Left ventricle myocardium superior (tissue), 1 donor: ENCODE measurements at places on chromosomes 2 and 18.

DNA sequence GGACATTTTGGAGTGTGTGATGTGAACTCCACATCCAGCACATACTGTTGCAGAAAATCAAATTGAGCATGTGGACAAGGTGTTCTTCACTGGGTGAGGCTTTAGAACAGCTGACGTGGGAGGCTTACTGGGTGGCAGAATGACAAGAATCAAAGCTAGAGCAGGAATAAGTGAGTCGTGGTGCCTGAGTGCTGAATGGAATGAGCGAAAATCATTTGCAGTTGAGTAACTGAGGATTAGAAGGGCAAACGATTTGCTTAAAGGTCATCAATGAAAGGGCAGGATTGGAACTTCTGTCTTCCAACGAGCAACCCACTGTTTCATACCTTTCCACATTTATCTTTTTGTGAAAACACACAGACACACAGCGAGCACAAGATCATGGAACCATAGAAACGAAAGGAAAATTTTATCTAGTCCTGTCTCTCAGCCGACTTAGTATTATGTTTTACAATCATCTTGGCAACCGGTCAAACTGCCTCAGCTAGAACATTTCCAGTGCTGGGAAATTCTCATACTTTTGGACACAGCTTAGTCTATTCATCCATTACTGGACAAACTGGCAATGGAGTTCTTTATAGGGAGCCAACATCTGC lies 7.2 kb upstream of the DAW1 start:
- DNase-seq: no peak

GRCh38 chr2:42102024-42102590 lies 54.3 kb downstream of the PKDCC start:
- DNase-seq: peak; percentile 72

DNA sequence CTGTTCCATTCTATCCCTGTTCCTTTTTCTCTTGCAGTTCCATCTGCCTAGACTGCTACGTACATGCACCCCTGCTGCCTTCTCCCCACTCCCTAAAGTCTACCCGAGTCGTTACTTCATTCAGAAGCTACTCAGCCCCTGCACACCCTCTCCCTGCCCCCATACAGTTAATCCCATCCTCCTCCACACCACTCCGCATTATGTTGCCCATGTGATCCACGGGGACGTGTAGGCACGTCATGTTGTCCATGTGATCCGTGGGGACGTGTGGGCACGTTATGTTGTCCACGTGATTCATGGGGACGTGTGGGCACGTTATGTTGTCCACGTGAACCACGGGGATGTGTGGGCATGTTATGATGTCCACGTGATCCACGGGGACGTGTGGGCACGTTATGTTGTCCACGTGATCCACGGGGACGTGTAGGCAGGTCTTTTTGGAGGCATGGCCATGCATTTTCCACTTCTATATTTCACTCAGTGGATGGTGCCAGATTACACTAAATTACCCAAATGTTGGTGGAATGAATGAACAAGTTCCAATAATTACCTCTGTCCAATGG lies 299.5 kb downstream of the DCDC2C start:
- DNase-seq: no peak

DNA sequence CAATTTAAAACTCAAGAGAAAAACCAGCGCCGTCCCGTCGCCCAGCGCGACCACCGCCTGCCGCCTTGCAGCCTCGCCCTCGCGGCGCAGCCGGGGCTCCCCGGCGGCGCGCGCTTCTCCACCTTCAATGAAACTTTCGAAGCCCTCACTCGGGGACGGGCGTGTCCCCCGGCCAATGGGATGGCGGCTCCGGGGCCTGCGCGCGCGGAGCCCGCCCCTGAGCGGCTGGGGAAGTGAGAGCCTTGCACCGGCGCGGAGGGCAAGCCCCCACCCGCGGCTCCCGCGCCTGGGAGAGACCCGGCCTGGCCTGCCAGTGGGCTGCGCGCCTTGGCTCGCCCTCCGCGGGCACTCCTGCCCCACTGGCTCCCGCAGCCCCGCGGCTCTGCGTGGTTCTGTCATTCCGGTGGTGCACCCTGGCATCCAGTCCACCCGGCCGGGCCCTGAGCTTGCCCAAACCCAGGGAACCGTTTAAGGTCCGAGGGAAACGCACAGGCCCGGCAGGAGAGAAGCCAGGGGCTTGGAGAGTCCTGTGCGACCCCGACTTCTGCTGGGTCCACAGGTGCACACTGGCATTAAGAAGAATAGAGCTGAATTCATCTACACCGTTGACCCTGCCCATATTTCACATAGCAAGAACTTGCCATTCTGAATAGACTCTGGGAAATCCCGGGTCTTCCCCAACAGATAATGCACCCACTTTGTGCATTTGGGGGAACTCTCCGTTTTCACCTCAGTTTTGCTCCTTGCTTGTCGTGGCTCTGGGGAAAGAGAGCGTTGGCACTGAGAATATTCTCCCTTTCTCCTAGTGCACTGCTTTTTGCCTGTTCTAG lies at the start of gene PIEZO2:
Gene PIEZO2, minus strand, starts transcription at position 129 of the 830 bp plus-strand sequence. CDS start 981 bp downstream, outside the sequence.
- peak; percentile 66 for DNase-seq

DNA sequence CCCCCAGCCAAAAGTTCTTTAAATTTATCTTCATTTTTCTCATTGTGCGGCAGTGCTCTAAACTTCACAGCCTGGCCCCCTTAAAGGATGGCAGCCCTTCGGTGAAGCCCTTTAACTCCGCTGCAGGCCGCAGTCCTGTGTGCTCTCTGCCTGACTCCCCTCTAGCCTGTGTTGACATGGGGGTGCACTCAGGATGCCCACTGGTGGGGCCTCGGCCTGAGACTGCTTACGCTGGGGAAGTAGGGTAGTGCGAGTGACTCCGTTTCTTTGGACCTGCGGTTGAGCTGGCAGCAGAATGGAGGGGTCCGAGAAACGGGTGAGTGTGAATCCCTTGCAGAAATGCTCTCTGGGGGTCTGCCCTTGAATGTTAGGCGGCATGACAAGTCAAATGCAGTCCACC lies 5.6 kb downstream of the RAB12 start:
- no peak for DNase-seq

GRCh38 chr2:184834699-184835397 lies 236.5 kb downstream of the ZNF804A start:
- no peak for DNase-seq
